NCI-H460 (cell line): ENCODE measurements at places on chromosomes 1 and 21. TPM values are rescaled to one million over a fixed set of nuclear protein-coding genes. Genes with fewer than 3 reads are reported as not detected.
A peak's percentile ranks its signal among the peaks of the same experiment; 100 is the strongest.

GRCh38 chr1:2236695-2237677, 8.9 kb downstream of the SKI start:
- no peak for DNase-seq

Gene MR1
- total RNA-seq = 10.0 and 11.5 TPM in 2 replicates

GRCh38 chr1:236523704-236524141, at the start of gene LGALS8:
Gene LGALS8 (plus strand): TSS chr1:236523982. CDS start chr1:236526071, 2,089 bp downstream.
- DNase-seq = peak; percentile 76

GRCh38 chr1:245986404-245987218, 520.5 kb downstream of the SMYD3 start:
- DNase-seq = peak; percentile 56

DNA sequence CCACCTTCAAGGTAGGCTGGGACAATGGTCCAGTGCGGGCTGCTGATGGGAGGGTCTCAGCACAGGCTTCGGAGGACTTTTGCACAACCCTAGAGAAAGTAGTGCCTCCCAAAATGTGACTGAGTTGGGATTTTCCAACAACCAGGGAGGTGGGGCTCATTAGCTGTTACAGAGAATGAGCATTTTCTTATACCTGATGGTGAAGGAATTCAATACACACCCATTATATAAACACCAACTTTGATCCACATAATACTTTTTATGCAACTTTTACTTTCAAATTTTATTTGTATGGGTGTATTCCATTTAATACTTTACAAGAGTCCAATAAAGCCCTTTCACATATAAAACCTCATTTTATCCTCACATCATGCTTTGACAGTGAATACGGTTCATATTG, 31.3 kb upstream of the RNF186 start:
- no peak for DNase-seq

Gene RSPH1
- 0.02 TPM in 1 of 2 replicates, not detected in the other for total RNA-seq

- no peak for DNase-seq
Observed at GRCh38 chr21:46323227-46323709, 402 bp downstream of the C21orf58 start.
